Urothelium cell line (cell line): ENCODE measurements at places on chromosomes 1 and 21.

GRCh38 chr1:205976708-205977401 lies 26.3 kb downstream of the RAB7B start:
- DNase-seq: peak; percentile 45

- no peak for DNase-seq
These were observed 39.3 kb upstream of the C1orf198 start for GRCh38 chr1:230907472-230908205.

DNA sequence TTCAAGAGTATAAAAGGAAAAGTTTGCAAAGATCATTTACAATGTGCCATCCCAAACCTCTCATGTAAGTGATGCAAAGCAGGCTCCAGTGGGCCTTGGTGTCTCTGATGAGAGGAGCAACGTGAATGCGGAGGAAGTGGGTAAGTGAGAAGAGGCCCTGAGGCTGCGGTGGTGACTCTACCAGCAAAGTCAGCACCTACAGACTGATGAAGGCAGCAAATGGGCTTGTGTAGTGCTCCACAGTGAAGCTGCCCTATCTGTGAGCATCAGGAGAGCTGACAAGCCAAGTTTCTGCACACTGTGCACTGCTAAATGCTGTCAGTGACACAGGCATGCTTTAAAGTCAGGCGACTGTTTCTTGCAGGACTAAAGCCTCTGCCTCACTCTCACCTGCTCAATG lies 15.6 kb upstream of the RAP1A start:
- no peak for DNase-seq

DNA sequence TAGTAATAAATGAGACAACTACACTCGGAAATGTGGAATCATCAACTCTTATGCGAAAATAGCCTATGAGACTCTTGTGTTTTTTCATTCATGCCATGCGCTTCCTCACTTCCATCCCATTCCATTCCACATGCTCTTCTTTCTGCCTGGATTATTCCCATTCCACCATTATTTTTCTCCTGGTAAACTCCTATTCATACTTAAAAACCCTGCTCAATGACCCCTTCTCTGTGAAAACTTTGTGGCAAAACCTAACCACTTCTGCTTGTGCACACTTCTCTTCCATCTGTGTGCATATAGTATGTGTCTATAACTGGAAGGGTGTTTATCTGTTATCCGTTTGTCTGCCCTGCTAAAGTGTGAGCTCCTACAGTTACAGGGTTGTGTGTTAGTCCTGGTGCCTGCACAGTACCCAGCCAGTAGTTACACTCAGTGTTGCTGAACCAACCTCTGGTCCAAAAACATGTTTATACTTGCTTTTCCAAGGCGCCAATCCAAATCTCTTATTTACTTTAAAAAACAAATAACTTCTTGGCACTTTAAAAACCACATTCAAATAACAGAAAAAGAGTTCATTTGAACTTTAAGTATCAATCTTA lies 10.7 kb downstream of the EPHX1 start:
- no peak for DNase-seq

GRCh38 chr1:33410091-33410701 lies 20.7 kb downstream of the PHC2 start:
- DNase-seq: no peak

DNA sequence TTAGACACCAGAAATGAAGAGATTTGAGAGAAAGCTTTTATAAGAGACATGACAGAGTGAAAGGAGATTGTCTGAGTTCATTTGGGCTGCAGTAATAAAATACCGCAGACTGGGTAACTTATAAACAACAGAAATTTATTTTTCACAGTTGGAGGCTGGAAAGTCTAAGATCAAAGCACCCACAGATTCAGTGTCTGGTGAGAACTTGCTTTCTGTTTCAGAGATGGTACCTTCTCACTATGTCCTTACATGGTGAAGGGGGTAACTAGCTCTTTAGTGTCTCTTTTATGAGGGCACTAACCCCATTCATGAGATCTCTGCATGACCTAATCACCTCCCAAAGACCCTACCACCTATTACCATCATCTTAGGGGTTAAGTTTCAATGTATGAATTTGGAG lies 30.9 kb upstream of the FCRL4 start:
- DNase-seq: no peak

DNA sequence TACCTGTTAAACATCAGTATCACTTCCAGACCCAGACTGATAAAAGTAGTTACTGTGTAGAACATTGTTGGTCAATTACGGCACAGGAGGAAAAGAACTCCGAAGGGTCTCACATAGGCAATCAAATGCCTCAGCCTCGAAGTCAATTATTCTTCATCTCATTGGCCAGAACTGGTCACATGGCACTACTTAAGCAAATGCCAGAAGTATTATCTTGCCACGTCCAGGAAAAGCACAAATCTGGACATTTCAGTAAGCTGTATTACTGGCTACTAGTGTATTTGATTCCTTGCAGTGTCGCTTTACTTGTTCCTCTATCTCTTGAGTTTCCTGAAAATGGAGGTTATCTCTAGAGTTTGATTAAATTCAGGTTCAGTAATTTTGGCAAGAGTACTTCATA lies 24.4 kb downstream of the DIO1 start:
- DNase-seq: no peak

- no peak for DNase-seq
These were observed 141.0 kb downstream of the HIVEP3 start for GRCh38 chr1:41777695-41778094.
